Heart left ventricle (tissue), 16 donors: ENCODE measurements at places on chromosomes 12 and 14. TPM values are rescaled to one million over a fixed set of nuclear protein-coding genes. Genes with fewer than 3 reads are reported as not detected.

- peak; percentile 76 for DNase-seq
Measured at GRCh38 chr12:57837864-57838562, 8.5 kb downstream of the CTDSP2 start.

- peak; percentile 33 for DNase-seq
Measured at GRCh38 chr12:14403711-14404196, 38.3 kb downstream of the ATF7IP start.

DNA sequence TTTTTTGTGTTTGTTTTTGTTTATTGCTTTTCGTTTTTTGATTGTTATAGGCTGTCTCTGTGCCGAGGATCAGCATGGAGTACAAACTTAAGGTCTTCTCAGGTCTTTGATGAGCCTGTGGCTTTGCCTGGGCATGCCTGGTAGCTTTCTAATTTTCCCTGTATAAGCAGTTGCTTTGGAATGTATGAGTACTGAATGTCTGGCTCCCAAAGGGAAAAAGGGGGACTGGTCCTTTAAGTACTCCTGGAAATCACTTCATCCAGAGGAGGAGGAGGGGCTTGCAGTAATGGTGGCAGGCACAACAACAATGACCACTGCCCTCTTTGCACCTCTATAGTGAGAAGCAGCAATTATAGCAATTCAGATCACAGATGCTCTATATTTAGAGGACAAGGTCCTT lies 67.6 kb upstream of the TTC7B start:
- DNase-seq, result no peak

DNA sequence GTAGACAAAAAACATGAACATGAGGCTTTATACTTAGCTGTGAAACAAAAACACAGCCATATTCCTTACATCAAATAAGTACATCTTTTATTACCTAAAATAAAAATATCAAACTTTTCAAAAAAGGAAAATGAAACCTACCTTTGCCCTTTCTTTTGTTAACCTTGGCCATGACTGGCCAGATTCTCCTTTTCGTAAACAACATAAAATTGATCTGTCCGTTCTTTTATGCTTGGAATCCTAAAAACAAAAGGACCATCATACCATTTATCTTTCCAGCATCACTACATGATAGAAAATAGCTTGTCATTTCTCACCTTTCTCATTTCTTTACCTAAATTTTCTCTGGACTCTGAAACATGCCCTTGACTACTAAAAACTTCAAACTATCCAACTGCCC lies 16.5 kb downstream of the PTGES3 start:
- no peak for DNase-seq

The RPGRIP1 gene
- total RNA-seq, result 0.12 TPM

DNA sequence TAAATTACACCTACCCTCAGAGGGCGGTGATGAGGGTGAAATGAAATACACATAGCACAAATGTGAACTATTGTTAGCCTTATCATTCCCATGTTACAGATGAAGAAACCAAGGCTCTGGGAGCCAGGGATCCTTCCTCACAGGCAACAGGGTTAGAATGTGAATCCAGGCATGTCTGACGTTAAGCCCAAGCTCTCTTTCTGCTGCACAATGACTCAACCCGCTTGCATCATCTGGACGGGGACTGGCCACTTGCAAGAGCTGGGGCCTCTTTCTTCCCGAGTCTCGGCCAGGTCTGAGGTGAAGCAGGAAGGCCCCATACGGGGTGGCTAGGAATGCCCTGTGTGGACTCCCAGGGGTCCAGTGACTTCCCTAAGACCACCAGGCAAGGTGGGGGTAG lies 105.2 kb downstream of the RBM19 start:
- DNase-seq, result peak; percentile 28

The CCDC60 gene
- not detected for total RNA-seq

- DNase-seq, result no peak
Measured at GRCh38 chr12:120579179-120579578, 2.0 kb downstream of the POP5 start.

DNA sequence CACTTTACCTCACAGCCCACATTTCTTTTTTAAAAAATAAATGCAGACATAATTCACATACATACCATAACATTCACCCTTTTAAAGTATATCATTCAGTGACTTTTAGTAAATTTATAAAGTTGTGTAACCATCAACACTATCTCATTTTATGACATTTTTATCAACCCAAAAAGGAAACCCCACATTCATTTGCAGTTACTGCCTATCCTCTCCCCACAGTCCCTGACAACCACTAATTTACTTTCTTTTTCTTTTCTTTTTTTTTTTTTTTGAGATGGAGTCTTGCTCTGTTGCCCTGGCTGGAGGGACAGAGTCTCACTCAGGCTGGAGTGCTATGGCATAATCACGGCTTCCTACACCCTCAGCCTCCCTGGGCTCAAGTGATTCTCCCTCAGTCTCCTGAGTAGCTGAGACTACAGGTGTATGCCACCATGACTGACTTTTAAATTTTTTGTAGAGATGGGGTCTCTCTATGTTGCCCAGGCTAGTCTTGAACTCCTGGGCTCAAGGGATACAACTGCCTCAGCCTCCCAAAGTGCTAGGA lies 1.5 kb upstream of the EP400 start:
- no peak for DNase-seq
